ENCODE measurements at places on chromosomes 1 and 21.

DNA sequence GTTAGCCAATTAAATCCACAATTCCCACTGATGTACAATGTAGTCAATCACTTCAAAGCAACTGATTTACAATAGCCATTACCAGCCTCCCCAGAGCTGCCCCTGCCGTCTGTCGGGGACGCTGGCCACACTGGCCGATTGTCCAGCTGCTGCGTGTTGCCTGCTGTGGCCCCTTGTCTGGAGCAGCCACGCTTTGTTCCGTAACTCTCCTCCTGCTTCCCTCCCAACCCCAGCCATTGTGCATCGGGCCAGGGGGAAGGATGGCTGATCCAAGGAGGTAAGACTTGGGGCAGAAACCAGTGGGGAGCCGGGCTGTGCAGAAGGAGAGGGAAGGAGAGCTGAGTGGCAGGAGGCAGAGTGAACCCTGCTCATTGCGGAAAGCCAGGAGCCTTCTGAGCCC, 83.6 kb upstream of the LYST start:
- DNase-seq = no peak

DNA sequence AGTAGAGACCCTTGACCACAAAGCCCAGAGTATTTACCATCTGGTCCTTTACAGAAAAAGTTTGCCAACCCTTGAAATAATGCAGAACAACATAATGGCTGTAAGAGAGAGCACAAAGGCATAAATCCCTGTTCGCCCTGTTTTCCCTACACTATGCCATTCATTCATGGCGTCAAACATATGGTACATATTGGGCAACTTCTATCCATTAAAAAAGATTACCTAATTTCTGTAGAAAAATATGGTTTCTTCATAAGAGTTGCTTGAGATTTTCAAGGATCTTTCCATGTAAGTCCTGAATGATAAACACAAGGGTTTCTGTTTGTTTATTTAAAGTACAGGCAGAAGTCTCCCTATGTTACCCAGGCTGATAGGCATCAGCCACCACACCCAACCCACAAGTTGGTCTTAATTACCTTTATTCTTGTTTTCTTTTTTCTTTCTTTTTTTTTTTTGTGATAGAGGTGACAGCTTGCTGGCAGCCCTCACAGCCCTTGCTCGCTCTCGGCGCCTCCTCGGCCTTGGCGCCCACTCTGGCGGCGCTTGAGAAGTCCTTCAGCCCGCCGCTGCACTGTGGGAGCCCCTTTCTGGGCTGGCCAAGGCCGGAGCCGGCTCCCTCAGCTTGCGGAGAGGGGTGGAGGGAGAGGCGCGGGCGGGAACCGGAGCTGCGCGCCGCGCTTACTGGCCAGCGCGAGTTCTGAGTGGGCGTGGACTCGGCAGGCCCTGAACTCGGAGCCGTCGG, 68.3 kb upstream of the NR5A2 start:
- DNase-seq = no peak

GRCh38 chr1:68231627-68232288, 565 bp downstream of the WLS start:
- peak; percentile 77 for DNase-seq

DNA sequence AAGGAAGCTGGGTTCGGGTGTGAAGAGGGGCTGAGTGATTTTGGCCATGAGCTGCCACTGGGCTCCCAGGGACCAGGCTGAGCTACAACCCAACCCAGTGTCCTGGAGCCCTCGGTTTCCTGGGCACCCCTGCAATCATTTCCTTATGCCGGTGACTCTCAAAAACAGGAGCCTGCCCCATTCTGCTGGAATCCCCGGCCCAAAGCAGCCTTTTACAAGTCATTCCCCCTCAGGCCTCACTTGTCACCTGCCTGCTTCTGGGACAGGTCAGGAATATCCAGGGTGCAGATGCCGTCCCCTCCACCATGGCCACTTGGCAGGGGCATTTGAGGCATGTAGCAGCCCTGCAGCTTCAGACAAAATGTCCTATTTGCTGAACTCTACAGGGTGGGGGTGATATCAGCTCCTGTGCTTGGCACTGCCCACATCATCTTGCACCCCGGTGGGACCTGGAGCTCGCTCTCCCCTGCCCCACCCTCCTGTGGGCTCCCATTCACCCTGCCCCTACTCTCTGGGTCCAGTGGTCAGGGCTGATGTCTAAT, 30.0 kb downstream of the CDK18 start:
- DNase-seq = no peak

DNA sequence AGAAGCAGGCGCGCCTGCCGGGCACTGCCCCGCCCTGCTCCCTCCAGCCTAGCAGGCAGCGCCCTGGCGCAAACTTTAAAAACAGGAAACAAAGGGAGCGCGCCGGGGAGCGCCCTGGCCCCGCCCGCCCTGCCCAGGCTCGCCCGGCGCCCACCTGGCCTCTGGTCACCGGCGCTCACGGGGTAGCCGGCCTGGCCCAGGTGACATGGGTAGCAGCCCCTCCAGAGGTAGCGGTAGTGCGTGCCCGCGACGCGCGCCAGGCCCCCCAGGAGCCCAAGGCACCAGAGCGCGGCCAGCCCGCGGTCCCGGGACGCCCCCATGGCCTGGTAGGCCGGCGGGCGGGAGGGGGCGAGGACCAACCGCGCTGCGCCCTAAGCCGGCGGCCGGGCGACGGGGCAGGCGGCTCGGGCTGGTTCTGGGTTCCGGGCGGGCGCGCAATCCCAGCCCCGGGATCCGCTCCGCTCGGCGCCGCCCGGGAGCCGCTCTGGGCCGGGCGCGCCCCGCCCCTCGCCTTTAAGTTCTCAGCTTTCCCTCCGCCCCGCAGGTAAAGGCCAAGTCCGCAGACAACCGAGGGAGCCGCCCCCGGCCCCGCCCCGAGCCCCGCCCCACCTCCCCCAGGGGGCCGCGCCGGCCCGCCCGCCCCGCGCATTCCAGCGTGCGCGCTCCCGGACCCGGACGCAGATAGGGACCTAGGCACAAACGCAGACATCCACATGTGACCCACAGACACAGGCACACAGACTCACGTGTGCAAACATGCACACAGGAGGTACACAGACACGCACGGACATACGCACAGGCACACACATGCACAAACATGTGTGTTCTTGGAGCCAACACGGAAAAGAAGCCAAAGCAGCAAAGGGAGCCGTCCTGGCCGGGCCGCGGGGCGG, 76.7 kb downstream of the ARHGEF16 start:
- DNase-seq = peak; percentile 19

GRCh38 chr1:235516862-235517446, 12.7 kb upstream of the B3GALNT2 start:
- DNase-seq = no peak
